ENCODE measurements at places on chromosomes 11 and 22.

DNA sequence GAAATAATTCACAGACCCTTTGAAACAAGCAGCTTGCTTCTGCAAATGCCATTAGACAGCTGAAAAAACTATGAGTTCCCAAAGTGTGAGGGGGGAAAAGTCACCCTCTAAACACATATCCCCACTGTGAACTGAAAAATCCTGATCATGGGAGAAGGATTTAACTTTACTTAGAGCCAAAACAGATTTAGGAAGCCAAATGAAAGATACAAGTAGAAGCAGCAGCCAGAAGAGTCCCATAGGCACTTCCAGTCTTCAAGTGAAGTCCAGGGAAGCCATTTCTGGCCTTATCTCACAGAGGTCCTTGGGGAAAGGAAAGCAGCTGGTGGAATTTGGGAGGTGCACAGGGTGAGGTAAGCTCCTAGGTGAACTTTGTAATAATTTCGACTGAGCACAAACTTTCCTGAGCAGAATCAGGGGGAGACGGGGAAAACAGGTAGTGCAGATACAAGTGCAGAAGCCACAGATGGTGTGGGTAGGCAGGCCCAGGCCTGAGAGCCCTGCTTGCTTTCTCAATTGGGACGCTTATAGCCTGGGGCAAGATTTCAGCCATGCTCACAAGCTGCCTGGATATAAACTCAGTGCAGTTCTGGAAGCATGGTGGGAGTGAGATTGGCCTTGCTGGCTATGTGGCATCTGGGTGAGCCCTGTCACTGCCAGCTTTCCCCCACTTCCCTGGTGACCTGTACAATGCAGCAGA is 44.8 kb downstream of the GAS2 start:
- DNase-seq: no peak

DNA sequence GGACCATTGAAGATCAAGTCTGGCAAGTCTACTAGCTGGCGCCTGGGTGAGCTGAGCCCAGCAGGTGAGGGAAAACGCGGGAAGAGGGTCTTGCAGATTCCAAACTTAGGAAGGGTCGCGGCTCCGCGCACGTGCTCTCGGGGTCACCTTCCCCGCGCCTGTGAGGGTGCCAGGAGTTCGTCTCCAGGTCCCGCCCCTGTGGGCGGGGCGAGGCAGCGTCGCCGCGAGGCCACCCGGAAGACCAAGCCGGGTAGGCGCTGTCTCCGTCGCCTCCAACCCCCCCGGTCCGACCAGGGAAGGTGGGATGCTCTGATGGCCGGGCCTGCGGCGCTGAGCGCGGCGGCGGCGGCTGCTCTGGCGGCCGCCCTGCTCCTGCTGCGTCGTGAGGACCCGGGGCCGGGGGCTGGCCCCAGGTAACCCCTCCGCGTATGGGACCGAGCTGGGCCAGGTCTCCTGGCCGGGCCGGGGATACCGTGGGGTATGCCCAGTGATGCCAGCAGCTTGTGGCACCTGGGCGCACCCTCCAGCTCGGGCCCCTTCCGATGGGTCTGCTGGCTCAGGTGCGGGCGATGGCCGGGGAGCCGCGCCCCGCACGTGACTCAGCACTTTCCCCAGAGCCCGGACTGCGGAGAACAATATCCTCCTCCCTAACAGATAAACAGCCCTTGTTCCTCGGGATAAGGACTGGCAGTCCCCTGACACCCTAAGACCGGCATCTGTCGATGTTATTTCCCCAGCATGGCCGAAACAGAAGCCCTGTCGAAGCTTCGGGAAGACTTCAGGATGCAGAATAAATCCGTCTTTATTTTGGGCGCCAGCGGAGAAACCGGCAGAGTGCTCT is at the start of gene HTATIP2:
Gene HTATIP2 (plus strand): TSS at position 215 of the 841 bp plus-strand sequence. CDS start 524 bp downstream, at position 739.
- peak; percentile 80 for DNase-seq

DNA sequence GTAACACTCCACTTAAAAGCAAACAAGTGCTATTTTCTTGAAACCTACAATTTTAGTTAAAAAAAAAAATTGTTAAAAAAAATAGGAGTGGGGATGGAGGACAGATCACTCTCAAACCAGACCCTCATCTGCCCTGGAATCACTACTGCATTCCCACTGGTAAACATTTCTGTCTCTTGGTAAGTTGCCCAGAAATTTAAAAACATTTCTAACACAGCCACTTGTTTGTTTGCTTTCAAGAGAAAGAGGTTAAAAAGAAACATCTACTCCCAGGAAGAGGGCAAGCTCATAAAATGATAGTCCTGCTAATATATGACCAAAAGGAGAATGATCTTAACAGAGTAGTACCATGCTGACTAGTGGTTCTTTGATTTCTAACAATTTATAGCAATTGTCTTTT is 83.3 kb downstream of the SGSM3 start:
- no peak for DNase-seq

- no peak for DNase-seq
Measured at GRCh38 chr11:112656772-112657428, 304.3 kb upstream of the NCAM1 start.

DNA sequence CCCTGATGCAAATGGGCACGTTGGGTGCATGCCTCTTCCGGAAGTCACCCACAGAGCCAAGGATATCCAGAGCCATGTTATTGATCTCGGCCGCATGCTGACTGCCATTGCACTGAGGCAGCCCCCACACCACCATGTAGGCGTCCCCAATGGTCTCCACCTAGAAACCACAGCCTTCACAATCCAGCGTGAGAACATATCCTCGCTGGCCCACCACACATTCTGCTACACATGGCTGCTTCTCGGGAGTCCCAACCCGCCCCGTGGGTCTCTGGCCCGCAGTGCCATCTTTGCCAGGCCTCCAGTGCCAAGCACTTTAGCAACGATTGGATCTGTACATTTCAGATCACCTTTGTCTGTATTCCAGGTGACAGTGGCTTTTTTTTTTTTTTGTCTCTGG is 26.2 kb upstream of the LRRC32 start:
- DNase-seq: no peak

DNA sequence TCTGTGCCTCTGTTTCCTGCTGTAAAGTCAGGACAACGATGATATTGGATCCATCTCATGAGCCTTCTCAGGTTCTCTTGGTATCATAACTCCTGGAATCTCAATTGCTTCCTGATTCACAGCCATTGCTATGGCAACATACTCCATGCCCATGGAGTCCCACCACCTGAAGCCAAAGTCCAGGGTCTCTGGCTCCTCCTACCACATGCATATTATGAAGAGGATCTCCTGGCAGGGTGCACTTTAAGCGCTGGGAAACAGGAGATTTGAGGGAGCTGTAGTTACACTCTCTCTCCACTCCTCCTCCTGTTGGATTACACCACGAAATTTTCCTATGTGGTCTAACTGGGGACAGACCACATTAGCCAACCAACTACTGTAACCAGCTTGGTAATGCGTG is 130.9 kb upstream of the SEZ6L start:
- DNase-seq: no peak

DNA sequence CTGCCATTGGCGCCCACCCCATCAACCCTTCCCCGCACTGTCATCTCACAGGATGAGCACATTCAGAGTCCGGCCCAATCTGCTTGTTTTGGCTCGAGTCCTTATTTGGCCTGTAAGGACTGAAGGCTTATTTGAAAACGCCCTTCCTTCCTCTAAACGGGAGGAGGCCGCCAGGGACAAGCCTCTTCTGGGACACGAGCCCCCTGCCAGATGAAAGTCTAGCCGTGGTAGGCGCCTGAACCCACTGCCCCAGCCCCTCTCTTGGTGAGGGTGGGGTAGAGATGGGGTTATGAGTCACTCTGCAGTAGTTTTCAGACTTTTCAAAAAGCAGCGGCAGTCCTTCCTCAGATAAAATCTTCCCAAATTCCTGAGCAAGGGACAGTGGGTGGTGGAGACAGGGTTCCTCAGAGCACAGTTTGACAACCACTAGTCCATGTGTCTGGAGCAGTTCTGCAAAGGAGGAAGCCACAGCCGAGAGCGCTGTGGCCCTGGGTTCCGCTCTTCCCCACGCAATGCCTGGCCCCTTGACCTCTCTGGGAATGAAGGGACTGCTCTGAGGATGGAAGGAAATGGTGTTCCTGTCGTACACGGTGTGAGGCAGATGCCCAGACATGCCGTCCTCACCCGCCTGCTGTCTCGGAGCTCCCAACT is 57.0 kb downstream of the MYH9 start:
- DNase-seq: peak; percentile 29

DNA sequence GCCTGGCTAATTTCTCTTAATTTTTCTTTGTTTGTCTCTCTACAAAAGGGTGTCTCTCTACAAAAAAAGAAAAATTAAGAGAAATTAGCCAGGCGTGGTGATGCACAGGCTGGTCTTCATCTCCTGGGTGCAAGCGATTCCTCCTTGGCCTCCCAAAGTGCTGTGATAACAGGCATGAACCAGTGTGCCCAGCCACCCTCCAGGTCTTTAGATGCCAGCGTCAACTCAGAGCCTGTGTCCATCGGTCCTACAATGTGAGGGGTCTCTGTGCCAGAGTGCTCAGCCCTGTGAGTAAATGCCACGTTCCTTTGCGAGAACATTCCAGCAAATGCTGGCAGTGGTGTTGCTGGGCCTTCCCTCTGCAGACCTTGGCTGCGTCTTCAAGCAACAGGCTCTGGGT is 62.7 kb downstream of the IGF2 start:
- no peak for DNase-seq

DNA sequence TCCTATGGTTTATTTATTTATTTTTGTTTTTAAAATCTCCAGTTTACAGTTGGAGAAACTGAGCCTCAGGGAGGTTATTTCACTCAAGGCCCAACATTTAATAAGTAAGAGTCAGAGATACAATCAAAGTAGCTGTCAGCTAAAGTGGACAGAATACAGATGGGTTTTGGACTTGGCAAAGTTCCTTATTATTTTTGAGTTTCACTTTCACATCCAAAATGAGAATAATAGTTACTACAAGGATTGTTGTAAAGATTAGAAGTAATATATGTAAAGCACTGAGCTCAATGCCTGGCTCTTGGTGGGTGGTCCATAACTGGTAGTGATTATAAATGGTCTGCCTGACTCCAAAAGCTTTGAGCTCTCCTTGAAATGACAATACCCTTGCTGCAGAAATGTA is 87.5 kb upstream of the SESN3 start:
- no peak for DNase-seq

DNA sequence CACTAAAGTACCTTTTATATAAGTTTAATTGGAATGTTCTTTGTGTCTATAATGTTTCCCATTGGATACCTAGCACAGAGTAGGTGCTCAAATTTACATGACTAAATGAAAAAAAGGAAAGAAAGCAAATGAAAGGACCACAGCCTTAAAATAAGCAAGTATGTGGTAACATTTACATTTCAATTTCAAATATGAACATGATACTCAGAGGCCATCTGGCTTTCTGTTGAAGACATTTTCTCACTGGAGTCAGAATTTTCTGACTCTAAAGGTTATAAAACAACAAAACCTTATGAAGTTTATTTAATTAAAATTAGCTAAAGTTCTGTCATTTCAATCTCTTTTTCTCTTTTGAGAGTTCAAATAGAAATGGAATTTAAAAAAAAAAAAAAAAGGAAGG is 904 bp upstream of the ANGPTL5 start:
- DNase-seq: no peak

DNA sequence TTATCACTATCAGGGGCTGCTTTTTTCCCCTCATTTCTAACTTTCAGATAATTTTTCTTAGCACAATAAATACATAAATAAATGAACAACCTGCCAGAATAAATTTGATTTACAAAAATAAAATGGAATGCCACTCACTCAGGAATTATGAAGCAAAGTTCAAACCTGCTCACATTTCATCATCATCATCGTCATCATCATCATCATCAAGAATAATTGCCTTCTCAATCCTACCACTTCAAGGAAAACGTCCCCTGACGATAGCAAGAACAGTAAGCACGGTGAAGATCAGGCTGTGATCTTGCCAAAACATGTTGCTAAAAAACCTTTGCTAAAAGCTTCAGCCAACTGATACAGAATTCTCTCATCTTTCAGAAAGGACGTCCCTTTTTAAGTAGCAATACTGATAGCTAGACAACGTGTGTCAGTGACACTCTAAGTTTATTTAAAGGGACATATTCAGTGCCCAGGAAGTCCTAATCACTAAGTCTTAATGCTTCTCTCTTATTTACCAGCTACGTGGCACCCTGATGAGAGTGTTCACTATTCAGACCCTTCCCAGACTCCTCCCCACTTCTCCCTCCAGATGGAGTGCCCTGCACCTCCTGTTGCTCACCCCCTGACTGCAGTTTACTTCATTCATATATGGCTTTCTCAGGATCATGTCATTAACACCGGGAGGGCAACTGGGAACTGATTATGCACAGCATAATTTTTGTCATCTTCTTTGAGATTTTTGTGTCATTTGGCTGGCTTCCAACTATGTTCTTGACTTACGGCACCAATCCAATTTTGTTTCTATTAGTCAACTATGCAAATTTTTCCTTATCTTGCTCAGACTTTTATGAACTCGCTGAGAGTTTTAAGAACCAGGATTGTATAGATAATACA is 200.1 kb upstream of the GUCY1A2 start:
- DNase-seq: no peak

- DNase-seq: peak; percentile 85
Measured at GRCh38 chr22:17830043-17830961, 56.0 kb upstream of the BID start.

GRCh38 chr11:46850829-46851380 is 4.8 kb upstream of the CKAP5 start:
- DNase-seq: no peak

DNA sequence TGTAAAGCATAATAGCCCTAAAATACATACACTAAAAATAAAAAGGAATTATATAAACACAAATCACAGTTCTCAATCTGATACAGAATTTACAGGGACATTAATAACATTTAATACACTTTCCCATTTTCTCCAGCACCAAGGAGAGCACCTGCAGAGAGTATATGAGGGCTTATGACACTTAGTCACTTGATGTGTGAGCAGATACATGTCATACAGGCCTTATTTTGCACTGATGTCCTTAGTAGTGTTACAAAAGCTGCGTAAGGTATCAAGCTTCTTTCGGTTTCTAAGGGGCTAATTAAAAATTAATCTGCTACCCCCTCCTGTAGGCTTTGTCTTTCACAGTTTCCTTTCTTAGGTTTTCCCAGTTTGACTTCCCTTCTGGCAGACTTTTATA is 61.3 kb downstream of the TRIM44 start:
- DNase-seq: no peak

DNA sequence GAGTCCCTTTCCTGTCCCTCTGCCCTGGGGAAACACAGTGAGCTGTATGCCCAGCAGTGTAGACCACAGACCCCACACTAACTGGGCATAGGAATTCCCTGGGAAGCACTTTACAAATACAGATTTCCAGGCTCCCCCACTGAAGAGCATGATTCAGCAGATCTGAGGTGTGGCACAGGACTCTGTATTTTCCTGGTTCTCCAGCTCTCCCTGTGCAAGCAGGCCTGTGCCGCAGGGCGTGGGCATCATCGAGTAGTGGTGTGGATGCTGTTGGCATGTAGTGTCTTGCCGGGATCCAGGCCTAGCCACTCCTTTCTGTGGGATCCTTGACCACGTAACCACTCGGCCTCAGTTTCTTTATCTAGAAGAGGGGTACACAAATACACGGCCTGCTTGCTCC is 49.9 kb downstream of the GALNT18 start:
- no peak for DNase-seq

Measured in CD4-positive, alpha-beta T cell treated with Interleukin-17A for 1 hour (primary cell).